Stimulated activated CD4-positive, alpha-beta T cell treated with anti-CD3 and anti-CD28 coated beads, Interleukin-4, amount 100 ng/mL, for 4 hours (primary cell): ENCODE measurements at places on chromosomes 2 and 18.

- DNase-seq, result no peak
Observed at GRCh38 chr2:238580486-238580885, 153.8 kb downstream of the ASB1 start.

- no peak for DNase-seq
Observed at GRCh38 chr2:66580166-66581049, 145.5 kb downstream of the MEIS1 start.

DNA sequence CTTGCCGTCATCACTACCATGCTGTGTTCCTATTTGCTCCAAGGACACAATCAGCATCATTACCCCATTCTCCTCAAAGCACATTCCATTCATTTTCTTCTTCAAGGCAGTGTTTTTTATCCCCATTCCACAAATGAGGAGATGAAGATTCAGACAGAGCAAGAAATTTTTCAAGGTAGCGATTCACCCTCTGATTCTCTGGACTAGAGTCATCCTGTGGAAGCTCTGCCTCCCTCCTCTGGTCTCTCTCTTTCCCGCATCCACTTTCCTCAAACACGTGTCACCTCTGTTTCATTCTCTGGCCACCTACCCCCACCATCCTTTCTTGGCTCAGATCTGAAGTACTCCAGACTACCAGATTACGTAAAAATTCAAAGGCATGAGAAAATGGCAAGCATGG, 297.9 kb downstream of the SOX11 start:
- no peak for DNase-seq

GRCh38 chr18:68219274-68219673, 495.6 kb downstream of the TMX3 start:
- no peak for DNase-seq

- no peak for DNase-seq
Observed at GRCh38 chr2:209830722-209831465, 59.3 kb downstream of the UNC80 start.

- no peak for DNase-seq
Observed at GRCh38 chr2:215921895-215922294, 91.5 kb downstream of the MREG start.

DNA sequence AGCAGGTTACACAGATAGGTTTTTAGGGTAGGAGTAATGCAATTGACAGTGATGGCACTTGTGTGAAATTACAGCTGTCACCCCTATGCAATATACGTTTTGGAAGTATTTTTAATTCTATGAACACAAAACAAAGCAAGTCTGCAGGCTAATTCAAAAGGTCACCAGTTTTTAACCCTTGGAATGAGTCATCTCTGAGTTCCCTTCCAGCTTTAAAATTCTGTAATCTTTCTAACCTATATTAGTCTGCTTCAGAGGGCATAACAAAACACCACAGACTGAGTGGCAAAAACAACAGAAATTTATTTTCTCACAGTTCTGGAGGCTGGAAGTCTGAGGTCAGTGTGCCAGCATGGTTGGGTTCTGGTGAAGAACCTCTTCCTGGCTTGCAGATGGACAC, 596.9 kb upstream of the HNMT start:
- no peak for DNase-seq

DNA sequence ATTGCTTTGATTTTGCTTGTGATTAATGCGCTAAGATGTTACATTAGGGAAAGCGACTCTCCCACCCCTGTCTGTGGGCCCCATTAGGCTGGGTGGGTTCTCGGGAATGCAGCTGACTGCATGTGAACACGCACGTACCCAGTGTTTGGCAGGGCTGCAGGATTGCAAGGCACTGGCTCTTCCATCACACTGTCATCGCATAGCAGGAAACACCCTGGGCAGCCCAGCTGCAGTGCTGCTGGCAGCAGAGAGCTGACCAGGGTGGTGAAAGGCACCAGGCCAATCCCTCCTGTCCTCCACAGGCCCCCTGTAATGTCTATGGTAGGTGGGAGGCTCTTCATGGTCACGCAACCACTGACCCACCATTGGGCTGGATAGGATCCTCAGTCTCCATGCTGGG, 34.4 kb upstream of the FZD7 start:
- no peak for DNase-seq
